ENCODE measurements at places on chromosomes 2 and 18.

GRCh38 chr2:241850544-241851324 lies 8.0 kb downstream of the PDCD1 start:
- DNase-seq = no peak

GRCh38 chr2:62627667-62628066 lies 77.8 kb upstream of the EHBP1 start:
- no peak for DNase-seq

GRCh38 chr18:24177499-24178133 lies 38.8 kb downstream of the CABYR start:
- DNase-seq = no peak

GRCh38 chr2:111701266-111701665 lies 182.7 kb downstream of the ANAPC1 start:
- DNase-seq = no peak

GRCh38 chr18:24993628-24994027 lies 358.3 kb downstream of the ZNF521 start:
- no peak for DNase-seq

DNA sequence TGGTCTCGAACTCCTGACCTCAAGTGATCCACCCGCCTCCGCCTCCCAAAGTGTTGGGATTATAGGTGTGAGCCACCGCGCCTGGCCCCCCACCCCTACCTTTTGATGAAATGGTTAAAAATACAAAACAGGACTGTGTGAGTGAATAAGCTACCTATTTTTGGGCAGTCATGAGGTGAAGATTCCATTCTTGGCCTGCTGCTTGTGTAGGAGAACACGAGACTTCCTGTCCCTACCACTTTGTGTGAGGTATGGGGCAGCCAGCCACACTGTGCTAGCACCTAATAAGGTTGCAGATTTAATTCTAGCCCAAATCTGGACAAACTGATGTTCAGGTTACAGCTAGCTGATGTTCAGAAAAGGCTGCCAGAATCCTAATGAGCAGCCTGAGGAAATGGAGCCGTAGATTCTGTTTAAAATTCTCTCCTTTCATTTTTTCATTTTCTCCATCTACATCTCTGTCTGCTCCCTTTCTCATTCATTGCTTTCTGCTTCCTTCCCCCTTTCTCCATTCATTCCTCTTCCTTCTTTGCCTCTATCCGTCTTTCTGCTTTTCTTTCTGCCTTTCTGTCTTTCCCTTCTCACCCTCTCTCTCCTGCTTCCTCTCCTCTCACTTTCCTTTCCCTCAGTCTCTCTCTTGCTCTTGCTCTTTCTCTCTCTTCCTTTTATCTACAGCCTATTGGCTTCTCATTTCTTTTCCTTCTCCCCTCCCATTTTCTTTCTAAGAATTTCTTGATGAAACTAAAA lies 4.6 kb upstream of the LTBP1 start:
- DNase-seq = no peak

GRCh38 chr2:118495290-118495689 lies 352.2 kb downstream of the EN1 start:
- DNase-seq = no peak

GRCh38 chr2:146908776-146909175 lies 936.1 kb upstream of the ACVR2A start:
- no peak for DNase-seq

- no peak for DNase-seq
Observed at GRCh38 chr2:144854596-144854995, 334.7 kb upstream of the ZEB2 start.

GRCh38 chr2:18208956-18209355 lies 330.5 kb downstream of the KCNS3 start:
- DNase-seq = no peak

GRCh38 chr18:26809346-26809745 lies 56.2 kb downstream of the AQP4 start:
- DNase-seq = no peak

- DNase-seq = no peak
Observed at GRCh38 chr2:54673501-54673998, 49.9 kb upstream of the EML6 start.

- no peak for DNase-seq
Observed at GRCh38 chr2:3413697-3414096, 34.2 kb downstream of the TRAPPC12 start.

GRCh38 chr18:28514699-28515098 lies 337.8 kb upstream of the CDH2 start:
- DNase-seq = no peak

GRCh38 chr18:23539296-23539695 lies 36.0 kb downstream of the RMC1 start:
- no peak for DNase-seq

DNA sequence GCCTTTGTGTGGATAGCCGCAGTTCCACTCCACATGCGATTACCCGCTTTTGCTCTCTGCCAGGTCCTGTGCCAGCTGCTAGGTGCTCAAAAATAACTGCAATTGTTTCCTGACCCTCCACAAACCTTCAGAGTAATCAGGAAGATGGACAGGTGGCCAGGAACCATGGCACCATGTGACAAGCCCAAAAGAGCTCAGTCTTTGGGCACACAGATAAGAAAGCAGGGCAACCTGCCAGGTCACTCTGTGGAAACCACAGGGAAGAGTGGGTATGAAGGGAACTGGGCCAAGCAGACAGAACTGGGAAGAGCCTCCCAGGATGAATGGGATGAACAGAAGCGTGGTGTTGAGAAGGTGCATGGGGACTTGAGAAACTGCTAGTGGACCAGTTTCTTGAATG lies 79.4 kb upstream of the AGAP1 start:
- DNase-seq = no peak

- DNase-seq = no peak
Observed at GRCh38 chr2:236156095-236156859, 11.9 kb downstream of the GBX2 start.

DNA sequence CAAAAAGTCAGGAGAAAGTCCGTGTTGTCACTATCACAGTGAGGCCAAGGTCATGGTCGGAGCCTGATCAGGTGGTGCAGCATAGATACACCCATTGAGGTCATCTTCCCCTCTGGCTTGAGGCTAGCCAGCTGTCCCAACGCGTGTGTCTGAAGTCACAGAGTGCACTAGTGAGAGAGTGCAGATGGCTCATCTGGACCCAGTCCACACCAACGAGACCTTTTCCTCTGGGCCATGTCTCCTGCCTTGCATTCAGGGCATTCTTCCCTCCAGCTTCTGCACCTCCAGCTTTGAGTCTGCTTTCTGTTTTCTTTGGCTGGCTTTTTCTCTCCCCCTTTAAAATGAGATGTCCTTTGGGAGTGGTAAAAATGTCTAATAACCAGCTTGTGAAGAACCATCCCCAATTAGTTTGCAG lies 146.9 kb downstream of the TDRD15 start:
- no peak for DNase-seq

DNA sequence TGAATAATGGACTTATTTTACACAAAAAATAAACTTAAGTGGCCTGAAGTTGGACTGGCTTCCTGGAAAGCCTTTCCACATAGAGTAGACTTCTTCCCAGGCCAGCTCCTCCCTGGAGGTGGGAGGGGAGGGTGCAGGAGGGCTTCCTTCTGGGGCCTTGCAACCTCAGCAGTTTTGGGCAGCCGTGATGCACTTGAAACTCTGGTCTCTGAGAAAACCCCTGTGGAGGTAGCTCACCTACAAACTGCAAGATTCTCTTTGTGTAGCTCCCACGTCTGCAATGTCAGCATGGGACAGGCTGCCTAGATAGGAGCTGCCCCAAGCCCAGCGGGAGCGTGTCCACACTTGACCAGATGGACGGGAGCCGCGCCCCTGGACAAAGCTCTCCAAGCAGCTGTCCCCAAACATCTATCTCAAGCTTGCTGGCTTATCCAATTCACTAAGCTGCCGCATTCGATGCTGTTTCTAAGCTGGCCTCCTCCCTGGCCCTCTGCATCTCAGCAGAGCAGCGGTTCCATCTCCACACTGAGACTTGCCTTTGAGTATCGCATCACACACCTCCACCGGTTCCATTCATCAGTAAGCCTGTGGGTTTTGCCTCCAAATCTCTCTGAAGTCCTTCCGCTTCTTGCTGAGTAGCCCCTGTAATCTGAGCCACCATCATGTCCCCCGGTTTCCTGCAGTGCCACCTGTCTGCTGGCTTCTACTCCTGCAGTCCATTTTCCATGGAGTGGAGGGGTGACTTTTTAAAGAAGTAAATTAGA lies 1.6 kb upstream of the LPIN1 start:
- no peak for DNase-seq

DNA sequence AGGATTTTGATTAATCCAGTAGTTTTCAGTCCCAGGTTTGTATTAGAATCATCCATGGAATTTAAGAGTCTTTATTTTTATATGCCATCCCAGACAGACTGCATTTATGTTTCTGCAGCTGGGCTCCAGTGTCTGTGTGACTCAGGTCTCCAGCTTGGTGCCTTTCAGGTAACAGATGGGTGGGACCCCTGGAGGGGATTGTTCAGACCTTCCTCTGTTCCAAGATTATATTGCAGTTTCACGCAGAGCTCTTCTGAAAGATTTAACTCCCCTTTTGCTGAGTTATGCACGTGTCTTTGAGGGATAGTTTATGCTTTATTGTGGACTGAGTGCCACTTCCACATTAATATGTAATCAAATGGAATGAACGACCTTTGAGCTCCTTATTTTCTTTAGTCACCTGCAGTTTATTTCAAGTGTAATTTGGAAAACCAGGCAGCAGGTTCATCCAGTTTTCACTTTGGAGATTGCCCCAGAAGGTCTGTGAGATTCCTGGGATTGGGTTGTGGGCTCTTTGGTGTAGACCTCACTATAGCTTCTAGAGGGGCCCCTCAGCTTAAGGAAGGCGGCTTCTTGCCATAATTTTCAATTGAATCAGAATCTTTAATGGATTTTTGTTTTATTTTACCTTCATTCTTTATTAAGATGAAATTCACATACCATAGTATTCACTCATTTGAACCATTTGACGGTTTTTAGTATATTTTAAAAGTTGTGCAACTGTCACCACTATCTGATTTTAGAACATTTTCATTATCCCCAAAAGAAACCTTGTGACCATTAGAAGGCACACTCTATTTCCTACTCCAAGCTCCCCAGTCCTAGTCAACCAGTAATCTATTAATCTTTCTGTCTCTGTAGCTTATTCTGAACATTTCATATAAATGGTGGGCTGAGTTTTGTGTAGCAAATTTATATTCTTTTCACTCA lies 135.0 kb downstream of the WDSUB1 start:
- no peak for DNase-seq
